ENCODE measurements at places on chromosomes 3 and 15. TPM values are rescaled to one million over a fixed set of nuclear protein-coding genes. Genes with fewer than 3 reads are reported as not detected.

GRCh38 chr3:69865925-69866679 lies 126.8 kb downstream of the MITF start:
- DNase-seq: no peak

DNA sequence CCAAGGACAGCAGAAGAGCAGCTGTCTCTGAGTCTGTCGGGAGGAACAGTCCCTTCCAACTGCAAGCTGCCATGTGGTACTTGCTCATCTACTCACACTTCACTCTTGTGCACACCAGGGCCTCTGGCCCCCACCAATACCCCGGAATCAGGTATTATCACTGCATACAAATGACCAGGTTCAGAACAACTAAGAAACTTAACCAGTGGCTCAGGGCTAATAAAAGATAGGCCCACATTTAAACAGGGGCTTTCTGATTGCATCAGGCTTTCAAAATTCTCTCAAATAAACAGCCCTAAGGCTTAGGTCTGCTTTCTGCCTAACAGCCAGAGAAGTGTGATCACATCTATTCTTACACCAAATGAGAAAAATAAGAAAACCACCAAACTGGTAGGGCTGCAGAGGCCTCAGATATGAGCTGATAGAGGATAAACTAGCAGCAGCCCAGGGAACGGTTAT lies 20.7 kb downstream of the CCDC12 start:
- DNase-seq: no peak

DNA sequence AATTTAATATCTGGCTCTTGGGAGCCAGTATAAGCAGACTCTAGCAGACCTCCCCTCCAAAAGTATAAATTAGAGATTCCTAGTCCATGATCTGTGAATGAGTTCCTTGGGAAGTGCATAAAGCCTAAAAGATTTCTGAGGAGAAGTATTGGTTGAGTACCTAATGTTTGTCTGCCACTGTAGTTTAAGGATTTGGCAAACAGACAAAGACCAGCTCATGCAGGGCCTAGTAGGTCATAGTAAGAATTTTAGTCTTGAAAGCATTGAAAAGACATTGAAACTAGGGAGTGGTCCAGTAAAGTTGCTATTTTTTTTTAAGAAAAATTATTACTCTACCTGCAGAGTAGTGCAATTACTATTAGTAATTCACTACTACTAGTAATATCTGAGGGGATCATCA lies 67.5 kb downstream of the SPRED1 start:
- DNase-seq: no peak

- no peak for DNase-seq
Measured at GRCh38 chr3:57963811-57964346, 44.3 kb upstream of the FLNB start.

DNA sequence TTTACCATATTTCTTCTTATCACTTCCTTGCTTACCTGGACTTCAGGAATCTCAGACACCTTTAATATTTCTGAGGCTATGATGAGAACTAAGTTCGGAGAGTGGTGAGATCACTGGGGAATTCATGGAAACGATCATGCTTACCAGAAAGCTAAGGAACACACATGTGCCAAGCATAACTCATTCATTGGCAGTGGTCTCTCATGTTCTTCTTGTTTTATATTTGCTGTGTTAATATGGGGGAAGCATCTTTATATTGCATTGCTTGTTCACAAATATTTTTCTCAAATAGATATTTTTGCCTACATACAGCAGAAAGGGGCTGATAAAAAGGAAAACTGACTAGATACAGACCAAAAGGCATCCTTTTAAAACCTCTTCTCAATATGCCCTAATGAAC lies 55.8 kb downstream of the COL6A6 start:
- DNase-seq: no peak

DNA sequence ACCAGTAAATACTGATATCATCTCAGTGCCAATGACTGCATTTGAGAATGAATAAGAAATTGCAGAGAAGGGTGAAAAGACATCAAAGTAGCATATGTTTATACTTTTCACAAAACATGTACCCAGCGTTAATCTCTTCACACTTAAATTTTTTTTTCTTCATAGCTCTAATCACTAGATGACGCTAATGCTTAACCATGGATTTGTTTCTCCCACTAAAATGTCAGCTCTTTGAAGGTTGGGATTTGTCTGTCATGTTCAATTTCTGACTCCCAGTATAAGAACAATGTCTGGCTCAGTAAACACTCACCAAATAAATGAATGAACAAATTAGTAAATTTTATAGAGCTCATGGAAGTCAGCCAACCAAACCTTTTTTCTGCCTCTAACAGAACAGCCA lies 78.3 kb upstream of the LMCD1 start:
- DNase-seq: no peak

DNA sequence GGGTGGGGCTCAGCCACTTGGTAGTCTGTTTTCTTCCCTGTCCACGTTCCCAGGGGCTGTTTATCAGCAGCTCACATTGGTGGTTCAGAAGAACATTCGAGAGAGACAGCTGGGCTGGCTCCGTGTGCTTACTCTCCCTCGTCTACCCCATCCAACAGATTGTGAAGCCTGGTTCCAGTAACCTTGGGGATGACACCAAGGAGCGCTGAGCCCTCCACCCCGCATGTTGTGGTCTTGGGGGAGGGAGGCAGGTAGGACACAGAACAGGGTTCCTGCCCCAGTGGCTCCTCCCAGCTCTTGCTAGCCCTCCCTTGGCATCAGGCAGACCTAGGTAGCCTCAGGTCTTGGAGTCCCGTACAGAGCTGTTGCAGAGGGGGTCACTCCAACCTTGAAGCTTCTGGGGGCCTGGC lies 33.1 kb downstream of the KLF13 start:
- DNase-seq: no peak

DNA sequence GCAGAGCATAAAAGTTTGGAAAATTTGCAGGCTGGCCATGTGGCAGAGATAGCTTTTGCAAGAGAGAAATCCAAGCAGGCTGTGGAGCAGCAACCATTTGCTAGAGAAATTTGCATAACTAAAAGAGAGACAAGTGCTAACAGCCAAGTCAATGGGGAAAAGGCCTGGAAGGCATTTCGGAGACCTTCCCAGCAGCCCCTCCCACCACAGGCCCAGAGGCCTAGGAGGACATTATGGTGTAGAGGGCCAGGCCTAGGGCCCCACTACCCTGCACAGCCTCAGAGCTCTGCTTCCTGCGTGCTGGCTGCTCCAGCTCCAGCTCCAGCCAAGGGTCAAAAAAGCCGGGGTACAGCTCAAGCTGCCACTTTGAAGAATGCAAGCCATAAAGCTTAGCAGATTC lies 82.7 kb downstream of the MYO5A start:
- no peak for DNase-seq

MESP2 gene
- not detected for polyA plus RNA-seq

ADAMTSL3 gene
- 4.6 TPM for polyA plus RNA-seq

ZPLD1 gene
- polyA plus RNA-seq: not detected

ENTPD3 gene
- 0.50 TPM for polyA plus RNA-seq
